ENCODE measurements at places on chromosomes 2 and 18.
A peak's percentile ranks its signal among the peaks of the same experiment; 100 is the strongest.

GRCh38 chr2:34991508-34992274, 1363.9 kb upstream of the CRIM1 start:
- no peak for DNase-seq

- DNase-seq = peak; percentile 16
Observed at GRCh38 chr2:144183727-144184126, 336.2 kb downstream of the ZEB2 start.

DNA sequence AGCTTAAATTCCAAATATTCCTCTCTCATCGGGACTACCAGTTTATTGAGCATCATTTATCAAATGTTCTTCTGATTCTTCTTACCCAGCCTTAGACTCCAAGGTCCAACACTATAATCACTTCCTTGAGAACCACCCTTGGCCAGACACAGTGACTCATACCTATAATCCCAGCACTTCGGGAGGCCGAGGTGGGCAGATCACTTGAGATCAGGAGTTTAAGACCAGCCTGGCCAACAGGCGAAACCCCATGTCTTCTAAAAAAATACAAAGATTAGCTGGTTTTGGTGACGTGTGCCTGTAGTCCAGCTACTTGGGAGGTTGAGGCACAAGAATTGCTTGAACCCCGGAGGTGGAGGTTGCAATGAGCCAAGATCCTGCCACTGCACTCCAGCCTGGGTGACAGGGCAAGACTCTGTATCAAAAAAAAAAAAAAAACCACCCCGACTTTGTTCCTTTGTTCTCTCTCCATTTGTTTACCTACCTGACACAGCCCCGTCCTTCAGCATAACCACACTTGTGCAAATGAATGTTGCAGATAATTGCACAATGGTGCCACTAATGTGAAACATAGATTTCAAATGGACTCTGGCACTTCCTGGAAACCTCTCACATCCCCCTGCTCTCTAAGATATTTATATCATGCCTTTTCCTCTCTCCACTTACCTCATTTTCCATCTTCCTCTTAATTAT, 38.9 kb upstream of the LPIN2 start:
- no peak for DNase-seq

- DNase-seq = no peak
Observed at GRCh38 chr2:147644491-147644890, 200.3 kb upstream of the ACVR2A start.

- no peak for DNase-seq
Observed at GRCh38 chr2:156434461-156435291, 1.5 kb upstream of the GPD2 start.

DNA sequence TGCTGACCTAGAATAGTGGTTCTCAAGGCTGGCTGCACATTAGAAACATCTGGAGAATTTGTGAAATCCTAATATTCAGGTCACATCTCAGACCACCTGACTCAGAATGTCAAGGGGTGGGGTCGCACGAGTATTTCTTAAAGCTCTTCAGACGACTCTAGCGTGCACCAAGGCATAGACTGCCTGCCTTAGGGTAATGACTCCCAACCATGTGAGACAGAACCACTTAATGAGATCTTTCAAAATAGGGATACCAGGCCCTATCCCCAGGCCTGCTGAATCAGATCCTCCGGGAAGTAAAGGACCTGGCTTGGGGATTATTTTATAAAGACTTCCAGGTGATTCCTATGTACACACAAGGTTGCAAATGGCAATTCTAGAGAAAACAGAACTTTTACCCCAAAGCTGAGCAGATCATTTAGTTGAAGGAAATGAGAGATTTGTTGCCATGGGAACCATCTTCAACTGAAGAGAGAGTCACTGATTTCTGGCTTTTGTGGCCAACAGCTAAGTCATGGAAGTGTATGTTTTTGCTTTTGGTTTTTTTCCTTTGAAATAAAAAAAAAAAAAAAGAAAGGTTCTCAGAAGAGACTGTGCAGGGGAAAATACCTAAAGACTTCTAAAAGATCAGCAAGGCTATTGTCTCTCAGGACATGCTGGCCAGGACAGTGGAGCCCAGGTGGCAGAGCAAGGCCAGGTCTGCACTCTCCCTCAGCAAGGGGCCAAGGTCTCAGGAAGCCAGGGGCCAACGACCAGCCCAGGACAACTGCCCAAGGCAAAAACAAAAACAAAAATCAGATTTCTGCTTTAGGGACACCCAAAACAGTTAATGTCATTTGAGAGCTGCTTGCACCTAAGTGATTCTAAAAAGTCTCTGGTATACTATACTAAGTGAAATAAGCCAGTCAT, 15.3 kb upstream of the LOXHD1 start:
- no peak for DNase-seq

GRCh38 chr2:17620841-17621240, 80.3 kb downstream of the VSNL1 start:
- no peak for DNase-seq

DNA sequence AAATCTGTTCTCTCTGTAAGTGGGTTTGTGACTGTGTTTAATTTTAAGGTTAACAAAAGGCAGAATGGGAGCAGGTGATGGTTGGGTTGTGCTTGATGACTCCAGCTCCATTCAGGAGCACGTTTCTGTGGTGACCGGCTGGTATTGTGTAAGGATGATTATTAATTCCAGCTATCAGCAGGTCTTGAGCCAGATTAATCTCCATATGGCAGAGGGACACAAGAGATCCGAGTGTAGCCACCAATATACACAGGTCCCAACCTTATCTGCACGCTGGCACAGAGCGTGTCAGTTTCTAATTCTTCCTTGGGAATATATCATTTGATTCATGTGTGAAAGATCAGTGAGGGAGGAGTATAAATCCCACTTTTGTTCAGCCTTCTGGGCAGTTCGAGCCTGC, 199.0 kb upstream of the DCC start:
- DNase-seq = no peak

DNA sequence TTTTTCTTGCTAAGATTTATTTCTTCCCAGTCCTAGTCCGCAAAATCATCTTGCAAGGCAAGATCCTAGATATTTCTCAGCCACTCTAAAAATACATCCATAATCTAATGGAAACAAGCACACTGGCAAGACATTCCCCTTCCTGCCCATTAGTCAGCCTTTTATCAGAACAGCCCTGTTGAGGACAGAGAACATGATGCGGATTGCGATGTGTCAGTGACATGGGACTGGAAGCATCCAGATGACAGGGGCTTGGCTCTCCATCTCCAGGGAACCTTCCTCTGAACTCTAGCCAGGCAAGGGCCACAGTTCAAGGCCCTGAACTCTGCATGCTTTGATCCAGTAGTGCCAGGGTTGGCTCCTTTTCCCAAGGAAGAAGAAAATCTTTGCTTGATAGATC, 70.0 kb downstream of the VSNL1 start:
- no peak for DNase-seq

GRCh38 chr2:74834792-74835755, 1.1 kb downstream of the HK2 start:
- DNase-seq = peak; percentile 62

- DNase-seq = no peak
Observed at GRCh38 chr18:26909599-26910290, 44.2 kb upstream of the AQP4 start.

DNA sequence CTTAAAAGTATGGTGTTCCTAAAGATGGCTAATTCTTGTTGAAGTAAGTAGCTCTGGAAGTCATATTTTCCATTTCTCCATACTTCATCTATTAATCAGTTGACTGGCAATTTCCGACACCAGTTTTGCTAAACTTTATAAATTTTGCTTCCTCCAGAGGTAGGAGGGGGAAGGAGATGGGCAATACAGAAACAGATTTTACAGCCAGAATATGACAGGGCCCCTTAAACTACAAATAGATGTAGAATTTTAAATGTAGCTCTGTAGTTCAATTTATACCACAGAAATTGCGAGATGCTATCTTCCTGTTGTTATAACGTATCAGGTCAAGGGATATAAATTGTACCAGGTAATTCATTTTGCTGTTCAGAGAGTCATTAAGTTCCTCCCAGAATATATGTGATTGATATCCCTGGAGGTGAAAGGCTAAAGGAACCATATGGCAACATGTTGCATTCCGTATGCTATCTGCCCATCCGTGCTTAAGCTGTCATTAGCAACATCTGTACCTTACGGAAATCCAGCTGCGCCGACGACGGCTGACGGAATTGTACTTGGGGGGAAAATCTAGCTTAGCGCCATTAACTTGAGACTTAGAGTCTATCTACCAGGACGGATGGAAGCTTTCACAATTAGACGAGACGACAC, 8.4 kb upstream of the NR4A2 start:
- DNase-seq = no peak

DNA sequence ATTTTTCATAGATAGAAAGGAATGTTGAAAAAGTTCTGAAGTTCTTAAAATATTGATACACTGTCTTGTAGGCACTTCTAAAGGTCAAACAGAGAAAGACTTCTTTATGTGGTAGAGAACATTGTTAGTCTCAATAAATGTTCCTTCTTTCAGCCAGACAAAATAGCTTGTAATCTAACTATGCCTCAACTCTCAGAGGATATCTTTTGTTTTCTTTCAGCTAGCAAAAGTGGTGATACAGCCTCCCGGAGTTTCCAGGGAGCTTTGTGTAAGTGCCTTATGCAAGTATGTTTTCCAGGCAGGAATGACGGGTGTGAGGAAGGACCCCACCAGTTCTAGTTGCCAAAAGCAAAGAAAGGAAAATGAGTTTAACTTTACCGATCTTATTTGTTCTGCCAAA, 452.1 kb upstream of the ST6GAL2 start:
- DNase-seq = no peak

- no peak for DNase-seq
Observed at GRCh38 chr2:206978746-206979145, 39.4 kb downstream of the CPO start.

- DNase-seq = no peak
Observed at GRCh38 chr2:19538411-19538963, 180.1 kb upstream of the OSR1 start.

- no peak for DNase-seq
Observed at GRCh38 chr18:36492604-36493329, 195.3 kb downstream of the FHOD3 start.

GRCh38 chr2:219309278-219309677, at the start of gene PTPRN:
TSS of gene PTPRN (minus strand) at chr2:219309401. CDS start at chr2:219309332, 69 bp downstream.
- no peak for DNase-seq

DNA sequence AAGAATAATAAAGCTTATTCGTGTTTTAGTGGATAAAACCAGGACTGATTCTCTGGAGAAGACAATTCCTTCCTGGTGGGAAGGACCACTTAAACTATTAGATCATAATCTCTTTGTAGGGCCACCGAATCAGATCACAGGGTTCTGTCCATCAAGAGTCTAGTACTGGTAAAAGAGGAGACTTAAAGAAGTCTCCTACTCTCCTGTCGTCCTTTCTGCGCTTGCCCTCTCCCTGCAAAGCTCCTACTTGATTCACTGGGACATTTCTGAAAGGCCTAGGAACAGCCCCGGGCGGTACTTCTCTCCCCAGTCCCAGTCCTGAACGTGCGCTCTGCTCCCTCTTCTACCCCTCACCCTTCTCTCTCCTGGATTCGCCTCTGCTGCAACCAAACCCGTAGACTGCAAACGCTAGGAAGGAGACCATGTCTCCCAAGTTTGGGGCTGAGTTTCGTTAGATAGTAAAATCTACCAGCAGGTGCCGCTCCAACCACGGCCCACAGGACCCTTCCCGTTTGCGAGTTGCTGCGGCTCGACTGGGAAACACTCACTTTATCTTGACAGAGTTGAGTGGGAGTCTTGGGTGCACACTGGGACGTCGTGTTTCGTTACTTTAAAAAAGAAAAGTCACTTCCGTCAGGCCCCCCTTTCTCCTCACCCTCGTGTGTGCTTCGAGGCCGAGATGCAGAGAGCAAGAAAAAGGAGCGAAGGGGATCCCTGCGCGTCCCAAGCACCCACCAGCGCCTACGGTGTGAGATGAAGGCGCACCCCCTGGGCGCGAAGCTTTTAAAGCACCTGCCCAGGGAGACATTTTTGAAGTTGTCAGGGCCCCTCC, 923 bp downstream of the FIGLA start:
- peak; percentile 82 for DNase-seq

Measured in endothelial cell (in vitro differentiated cells).